ENCODE measurements at places on chromosomes 3 and 15. TPM values are rescaled to one million over a fixed set of nuclear protein-coding genes. Genes with fewer than 3 reads are reported as not detected.

Gene SLC28A1
- 0.34 TPM for polyA plus RNA-seq

Gene ARGFX
- not detected for polyA plus RNA-seq

Gene BCHE
- polyA plus RNA-seq, result 1.0 TPM

- no peak for DNase-seq
Observed at GRCh38 chr3:152100491-152101132, 168.1 kb upstream of the MBNL1 start.

DNA sequence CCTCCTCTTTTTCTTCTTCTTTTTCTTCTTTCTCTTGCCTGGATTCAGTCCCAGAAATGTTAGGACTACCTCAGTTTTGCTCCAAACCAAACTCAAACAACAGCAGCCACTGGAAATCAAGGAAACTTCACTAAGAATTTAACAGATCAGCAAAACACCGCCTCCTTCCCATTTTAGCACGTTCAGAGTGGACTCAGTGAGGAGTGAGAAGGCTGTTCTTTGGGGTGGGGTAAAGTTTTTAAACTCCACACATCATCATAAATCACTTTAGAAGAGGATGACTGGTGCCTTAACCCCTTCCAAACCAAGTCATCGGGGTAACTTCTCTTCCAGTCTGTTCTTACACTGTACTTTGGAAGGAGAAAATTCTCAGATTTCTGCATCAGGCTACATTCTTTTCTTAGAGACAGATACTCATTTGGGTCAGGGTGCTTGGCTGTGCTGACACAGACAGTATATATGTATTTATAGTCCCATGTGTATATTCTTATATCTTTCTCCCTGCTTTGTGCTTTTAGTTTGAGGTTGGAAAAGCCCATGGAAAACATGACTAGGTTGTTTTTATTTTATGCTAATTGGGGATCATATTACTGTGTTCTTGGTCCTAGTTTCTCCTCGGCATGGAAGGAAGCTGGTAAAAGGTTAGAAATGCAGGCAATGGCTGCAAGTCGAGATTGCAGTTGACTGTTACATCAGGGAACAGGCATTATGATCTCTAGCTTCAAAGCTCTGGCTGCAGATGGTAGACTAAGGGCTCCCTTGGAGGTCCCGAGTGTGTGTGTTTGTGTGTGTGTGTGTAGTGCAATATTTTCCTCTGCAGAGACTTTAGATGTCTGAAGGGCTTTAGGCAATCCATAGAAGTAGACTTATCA is at the start of gene CCDC80:
Gene CCDC80 (minus strand): TSS at position 214 of the 872 bp plus-strand sequence. CDS start 1,238 bp downstream, outside the sequence.
- DNase-seq, result no peak

GRCh38 chr3:71905426-71905825 is 120.5 kb upstream of the PROK2 start:
- DNase-seq, result no peak

DNA sequence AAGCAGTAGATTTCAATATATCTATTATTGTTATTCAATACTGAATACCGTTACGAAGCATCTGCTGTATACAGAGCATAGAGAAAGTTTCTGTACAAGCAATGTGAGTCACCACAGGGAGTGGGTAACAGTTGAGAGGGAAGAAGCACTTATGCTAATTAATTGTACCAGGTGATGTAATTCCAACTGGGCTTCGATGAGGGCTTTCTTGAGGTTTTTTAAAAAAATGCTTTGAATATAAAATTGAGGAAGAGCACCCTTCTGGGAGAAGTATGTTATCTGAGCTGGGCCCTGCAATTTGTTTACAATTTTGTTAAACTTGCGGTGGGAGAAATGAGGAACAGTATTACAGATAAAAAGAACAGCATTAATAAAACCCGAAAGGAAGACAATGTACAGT is 197.9 kb downstream of the TPRG1 start:
- DNase-seq, result no peak
